G401 (cell line): ENCODE measurements at places on chromosomes 11 and 22. TPM values are rescaled to one million over a fixed set of nuclear protein-coding genes. Genes with fewer than 3 reads are reported as not detected.

SCGB1A1 gene
- total RNA-seq: not detected in 2 replicates

TBC1D10A gene
- total RNA-seq: 12.8 and 31.0 TPM in 2 replicates

GRCh38 chr11:26778000-26778757, 56.3 kb upstream of the SLC5A12 start:
- peak; percentile 20 for DNase-seq

OR6T1 gene
- not detected in 2 replicates for total RNA-seq

DNA sequence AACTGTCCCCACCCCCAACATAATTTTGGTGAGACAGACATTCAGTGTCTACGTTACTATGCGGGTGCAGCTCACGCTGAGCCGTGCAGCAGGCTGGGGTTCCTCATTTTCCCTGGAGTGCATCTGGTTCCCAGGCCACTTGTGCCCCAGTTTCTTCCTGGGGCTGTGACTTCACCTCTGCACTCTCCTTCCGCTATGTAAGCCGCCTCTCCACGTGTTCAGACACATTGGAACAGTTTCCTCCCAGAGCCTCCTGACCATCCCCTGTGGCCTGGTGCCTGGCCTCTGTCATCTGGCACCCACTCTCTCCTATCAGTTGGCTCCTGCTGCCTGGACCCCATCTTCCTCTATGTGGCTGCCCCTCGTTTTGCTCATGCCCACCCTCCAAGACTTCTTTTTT, 46.2 kb upstream of the A4GALT start:
- DNase-seq: no peak

- no peak for DNase-seq
Measured at GRCh38 chr11:70517988-70518907, 119.9 kb downstream of the CTTN start.

- DNase-seq: no peak
Measured at GRCh38 chr22:48535868-48536540, 1291.7 kb downstream of the BRD1 start.

DNA sequence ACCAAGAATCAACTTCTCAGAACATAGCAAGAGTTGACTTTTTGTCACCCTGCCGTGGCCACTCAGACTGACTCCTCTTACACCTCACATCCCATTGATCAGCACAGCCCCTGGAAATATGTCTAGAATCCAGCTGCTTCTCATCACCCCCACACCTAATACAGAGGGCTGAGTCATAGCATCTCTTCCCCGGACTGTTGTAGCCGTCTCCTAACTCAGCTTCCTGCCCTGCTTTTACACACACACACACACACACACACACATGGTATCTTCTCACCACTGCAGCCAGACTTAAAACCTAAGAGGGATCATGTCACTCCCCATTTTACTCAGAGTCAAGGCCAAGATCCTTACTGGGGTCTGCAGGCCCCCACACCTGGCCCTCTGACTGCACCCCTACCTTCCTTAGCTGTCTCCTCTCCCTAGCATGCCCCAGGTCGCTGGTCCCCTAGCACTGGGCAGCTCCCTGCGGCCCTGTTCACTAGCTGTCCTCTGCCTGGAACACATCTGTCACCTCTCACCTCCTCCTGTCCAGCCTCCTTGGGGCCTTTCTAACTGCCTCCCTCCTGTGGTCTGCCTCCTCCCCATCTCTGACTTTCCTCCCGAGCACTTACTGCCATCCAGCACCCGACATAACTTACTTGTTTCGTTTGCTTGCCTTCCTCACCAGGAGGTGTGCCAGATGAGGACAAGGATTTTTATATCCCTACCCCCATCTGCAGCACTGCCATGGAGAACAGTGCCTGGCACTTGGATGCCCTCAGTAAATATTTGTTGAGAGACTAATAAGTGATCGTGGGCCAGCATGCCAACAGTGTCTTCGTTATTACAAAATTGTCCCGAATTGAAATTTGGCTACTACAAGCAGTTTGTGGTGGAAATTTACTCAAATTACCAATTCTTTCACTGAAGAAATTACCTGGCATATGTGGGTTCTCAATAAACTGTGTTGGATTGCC, 61.9 kb downstream of the BMAL1 start:
- DNase-seq: no peak
